Activated CD4-positive, CD25-positive, alpha-beta regulatory T cell treated with anti-CD3 and anti-CD28 coated beads, Interleukin-2, amount 50 U/mL, for 16 hours (primary cell): ENCODE measurements at places on chromosomes 7 and 10.

GRCh38 chr7:54331311-54331710 is 210.9 kb upstream of the VSTM2A start:
- no peak for DNase-seq

GRCh38 chr7:99312316-99313203 is 13.1 kb upstream of the ARPC1A start:
- DNase-seq: peak; percentile 60

GRCh38 chr10:108556186-108556585 is 1367.1 kb downstream of the XPNPEP1 start:
- DNase-seq: no peak

GRCh38 chr7:127932496-127932895 is 98.7 kb downstream of the LRRC4 start:
- DNase-seq: no peak

GRCh38 chr10:71289421-71290130 is 29.5 kb upstream of the SLC29A3 start:
- no peak for DNase-seq

- no peak for DNase-seq
These were observed 66.0 kb upstream of the TNS3 start for GRCh38 chr7:47647918-47648250.

DNA sequence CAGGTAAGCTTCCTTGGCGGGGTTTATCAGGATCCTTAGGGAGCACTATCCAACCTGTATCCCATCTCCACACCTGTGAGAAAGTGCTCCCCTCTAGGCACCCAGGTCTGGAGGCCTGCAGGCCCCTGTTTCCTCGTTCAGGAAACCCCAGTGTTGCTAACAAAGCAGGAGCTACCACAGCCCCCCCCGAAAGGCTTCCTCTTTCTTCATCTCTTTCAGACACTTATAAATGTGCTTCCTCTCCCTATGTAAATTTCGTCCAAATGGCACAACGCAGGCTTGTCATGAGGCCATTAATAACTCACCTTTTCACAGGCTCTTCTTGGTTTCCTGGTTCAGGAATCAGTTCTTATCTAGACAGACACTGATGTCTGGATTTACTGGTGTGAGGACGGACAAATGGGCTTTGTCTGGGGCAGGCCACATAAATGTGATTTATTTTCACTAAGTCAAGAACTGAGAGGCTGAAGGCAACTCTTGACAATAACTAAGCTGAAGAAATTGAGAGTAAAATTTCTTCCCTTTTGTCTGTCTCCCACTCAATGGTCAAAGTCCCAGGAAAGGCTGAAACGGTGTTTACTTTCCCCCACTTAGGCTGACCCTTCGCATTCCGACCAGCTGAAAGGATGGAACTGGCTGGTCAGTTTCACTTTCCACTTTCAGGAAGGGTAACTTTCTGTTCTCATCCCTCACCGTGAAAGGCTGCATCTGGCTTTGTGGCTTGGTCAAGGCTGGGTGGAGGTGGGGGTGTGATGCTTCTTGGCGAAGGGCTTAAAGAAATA is 46.8 kb downstream of the PIK3AP1 start:
- no peak for DNase-seq

GRCh38 chr10:9081961-9082360 is 1027.5 kb downstream of the GATA3 start:
- no peak for DNase-seq

DNA sequence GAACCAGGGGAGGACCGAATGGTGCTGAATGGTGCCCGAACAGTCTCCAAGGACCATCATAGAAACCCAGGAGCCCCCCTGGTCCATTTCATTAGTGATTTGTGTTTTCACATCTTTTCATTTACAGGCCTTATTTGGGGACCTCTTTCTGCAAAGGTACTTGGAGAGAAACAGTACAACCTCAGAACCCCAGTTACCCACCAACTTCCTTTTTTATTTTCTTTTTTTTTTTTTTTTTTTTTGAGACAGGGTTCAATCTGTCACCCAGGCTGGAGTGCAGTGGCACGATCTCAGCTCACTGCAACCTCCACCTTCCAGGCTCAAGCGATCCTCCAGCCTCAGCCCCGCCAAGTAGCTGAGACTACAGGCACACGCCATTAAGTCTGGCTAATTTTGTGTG is 13.0 kb upstream of the ELN start:
- no peak for DNase-seq

- no peak for DNase-seq
These were observed 90.1 kb upstream of the ADCY1 start for GRCh38 chr7:45484094-45484493.

DNA sequence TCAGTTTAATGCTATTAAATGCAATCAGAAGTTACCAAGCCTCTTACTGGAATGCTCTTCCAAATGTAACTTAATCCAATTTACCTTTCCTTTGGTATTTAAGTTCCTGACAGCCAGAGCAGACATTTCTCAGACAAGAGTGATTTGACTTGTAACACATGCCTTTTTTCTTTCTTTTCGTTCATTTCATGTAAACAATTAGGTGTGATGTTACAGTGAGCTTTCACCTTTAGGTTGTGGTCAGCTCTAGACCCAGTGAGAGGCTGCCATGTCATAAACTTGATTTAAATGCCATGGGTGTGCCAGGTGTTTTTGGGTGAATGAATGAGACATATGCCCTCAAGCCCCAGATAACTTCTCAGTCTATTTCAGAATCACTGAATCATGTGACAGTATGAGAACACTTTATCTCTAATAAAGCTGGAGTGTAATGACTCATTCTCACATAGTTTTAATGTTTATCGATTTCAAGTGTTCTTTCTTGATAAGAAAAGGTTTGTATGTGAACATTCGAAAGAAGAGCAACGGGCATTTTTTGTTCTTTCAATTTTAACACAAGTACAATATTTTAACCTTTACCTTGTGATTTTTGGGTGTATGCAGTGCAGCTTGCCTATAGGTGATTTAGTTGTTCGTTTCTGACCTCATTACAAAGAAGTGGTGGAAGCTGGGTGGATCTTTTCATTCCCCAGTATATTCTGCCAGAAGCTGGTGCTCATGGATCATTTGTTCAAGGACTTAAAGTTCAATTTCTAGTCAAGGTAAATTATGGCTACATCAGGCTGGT is 61.5 kb downstream of the CHN2 start:
- DNase-seq: no peak

DNA sequence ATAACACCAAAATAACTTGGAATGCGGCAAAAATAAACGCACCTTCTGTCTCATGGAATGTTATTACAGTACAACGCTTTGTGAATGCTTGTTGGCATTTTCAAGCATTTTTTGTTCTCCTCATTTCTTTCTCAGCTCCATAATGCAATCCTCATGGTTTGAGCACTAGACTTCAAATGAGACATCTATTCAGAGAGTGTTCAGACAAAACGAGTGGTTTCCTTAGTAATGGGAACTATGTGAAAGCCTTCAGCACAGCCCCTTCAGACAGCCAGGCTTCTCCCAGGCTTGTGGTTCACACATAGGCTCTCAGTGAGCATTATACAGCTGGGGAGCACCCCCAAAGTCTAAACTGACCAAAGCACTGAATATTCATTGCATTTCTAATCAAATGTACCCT is 8.6 kb upstream of the LRRN3 start:
- no peak for DNase-seq

DNA sequence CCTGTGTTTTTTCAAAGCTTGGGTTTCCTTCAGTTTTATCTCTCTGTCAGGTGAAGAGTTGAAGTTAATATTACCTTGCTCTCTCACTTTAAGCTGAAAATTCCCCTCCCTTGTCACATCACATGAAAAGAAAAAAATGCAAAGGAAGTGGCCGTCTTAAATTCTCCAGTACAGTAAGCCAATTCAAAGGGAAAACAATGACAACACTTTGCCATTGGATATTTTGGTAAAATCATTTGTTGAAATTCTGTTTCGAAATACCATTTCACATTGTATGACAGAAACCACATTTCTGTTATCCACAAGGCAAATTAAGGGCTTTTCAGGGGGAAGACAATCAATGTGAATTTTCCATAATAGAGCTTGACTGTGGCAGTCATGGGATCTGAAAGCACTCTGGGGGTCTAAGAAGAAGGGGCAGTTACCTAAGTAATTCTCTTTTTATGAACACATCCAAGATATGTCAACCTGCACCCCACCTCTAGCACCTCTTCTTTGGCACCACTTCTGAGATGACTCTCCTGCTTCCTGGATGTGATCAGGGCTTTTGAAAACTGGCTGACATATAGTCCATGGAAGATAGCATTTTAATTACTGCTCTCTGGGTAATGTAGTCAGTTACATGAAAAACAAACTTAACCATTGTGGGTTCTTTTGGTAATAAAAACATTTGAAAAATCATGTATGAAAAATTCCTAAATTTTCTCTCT is 63.8 kb downstream of the ENTPD1 start:
- no peak for DNase-seq

DNA sequence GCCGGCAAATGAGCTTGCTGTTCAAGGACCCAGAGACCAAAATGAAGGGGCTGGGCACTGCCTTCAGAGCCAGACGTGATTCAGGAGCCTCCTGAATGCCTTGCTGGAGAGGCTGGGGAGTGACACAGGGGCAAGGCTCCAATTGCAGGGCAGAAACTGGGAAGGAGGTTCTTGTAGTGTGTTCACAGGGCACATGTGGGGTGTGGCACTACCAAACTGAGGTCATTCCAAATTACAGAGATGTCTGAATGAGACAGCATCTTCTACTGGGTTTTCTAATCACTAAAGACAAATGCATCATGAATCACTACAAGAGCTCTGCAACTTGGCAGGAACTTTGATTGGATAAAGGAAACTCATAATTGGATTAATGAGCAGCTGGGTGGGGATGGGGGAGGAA is 17.8 kb downstream of the CRTAC1 start:
- no peak for DNase-seq

GRCh38 chr10:86579883-86580520 is 58.4 kb upstream of the WAPL start:
- no peak for DNase-seq

DNA sequence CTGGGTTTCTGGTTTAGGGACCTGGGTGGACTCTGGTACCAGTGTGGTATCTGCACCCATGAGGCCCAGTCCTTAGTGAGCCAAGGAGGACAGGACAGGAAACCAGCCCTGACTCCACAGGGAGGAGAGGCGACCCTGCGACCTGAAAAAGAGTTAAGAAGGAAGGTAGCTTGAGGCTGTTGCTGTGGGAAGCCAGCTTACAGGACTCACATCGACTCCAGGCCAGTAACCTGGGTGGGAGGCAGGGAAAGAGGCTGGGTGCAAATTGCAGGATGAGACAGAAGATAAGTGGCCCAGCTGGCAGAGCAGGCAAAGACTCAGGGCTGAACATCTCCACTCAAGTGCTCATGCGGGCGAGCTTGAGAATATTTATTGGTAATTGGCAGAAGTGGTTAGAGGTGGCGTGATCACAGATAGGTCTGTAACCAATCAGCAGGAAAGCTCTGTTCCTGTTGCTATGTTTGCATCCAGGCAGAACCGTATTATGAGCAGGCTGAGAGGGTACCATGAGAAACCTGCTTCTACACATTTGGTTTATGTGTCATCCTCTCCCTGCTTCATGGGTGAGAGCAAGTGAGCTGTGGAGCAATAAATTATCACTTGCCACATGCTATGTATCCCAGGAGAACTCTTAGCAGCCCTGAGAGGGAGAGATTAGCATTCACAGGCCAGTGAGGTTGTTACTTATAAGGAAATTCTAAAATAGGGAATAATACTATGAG is 11.0 kb downstream of the TLL2 start:
- DNase-seq: no peak

- DNase-seq: no peak
These were observed 317.8 kb downstream of the SNX13 start for GRCh38 chr7:17622451-17622850.

GRCh38 chr7:101817471-101818286 is at the start of gene CUX1:
Gene CUX1, plus strand, starts transcription at chr7:101817626. Its CDS starts 14 bp downstream, at chr7:101817640.
- DNase-seq: no peak

GRCh38 chr10:94583124-94583523 is 37.5 kb downstream of the HELLS start:
- no peak for DNase-seq

GRCh38 chr10:75331081-75331480 is 70.5 kb downstream of the ZNF503 start:
- DNase-seq: no peak

GRCh38 chr7:128904381-128905197 is 5.9 kb downstream of the KCP start:
- DNase-seq: no peak

DNA sequence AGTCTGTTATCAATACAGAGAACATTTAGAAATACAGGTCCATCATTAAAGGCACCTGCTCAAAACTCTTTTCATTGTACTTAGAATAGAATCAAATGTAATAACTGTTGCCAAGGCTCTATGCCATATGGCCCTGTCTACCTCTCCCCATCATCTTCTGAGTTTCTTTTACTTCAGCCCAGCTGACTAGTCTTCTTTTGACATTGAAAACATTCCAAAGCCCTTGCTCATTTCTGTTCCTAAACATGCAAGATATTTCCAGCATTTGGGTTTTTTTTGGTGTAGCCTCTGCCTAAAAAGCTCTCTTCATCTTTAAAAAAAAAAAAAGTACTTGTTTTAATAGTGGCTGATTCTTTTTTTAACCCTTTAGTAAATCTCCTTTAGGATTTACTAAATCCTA is 165.5 kb upstream of the SMIM30 start:
- DNase-seq: no peak

- no peak for DNase-seq
These were observed 57.0 kb upstream of the DKK1 start for GRCh38 chr10:52256832-52257691.

DNA sequence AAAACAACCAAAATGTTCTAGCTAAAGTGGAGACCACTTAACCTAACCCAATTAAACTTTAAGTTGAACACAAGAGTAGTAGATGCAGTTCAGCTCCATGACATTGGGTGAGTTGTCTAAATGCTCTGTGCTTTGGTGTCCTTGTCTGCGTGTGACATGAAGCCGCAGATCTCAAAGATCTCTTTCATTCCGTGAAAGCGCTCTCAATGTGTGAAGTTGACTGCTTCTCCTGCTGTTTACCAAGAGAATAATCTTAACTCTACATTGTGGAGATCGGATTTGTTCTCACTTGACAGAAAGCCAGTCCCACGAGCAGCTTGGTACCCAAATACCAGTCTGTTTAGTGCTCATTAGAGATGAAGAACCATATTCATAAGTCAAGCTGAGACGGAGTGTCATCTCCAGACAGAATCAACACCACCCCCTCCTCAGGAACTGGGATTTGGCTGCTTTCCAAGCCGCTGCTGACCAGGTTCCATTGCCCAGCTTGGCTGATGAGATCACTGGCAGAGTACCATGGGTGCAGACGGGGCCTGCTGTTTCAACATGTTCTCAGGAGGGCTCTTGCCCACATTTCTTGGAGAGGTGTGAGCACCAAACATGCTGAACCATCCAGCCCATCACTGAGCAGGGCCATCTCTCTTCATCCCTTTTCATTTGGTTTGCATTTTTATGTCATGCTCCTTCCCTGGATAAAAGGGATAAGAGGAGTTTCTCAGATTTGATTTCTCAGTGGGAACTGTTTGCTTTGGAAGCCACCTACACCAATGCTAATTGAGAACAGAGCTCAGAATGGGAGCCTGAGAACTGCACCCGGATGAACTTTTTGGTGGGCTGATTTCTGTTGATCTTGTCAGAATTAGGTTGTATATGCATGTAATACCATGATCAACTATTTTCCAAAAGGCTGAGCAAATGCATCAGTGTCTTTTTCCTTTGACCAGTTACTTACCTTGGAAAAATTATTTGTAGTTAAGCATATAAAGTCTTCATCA is 95.8 kb upstream of the AGBL3 start:
- no peak for DNase-seq
